ENCODE measurements at places on chromosomes 16 and 17.
A peak's percentile ranks its signal among the peaks of the same experiment; 100 is the strongest.

DNA sequence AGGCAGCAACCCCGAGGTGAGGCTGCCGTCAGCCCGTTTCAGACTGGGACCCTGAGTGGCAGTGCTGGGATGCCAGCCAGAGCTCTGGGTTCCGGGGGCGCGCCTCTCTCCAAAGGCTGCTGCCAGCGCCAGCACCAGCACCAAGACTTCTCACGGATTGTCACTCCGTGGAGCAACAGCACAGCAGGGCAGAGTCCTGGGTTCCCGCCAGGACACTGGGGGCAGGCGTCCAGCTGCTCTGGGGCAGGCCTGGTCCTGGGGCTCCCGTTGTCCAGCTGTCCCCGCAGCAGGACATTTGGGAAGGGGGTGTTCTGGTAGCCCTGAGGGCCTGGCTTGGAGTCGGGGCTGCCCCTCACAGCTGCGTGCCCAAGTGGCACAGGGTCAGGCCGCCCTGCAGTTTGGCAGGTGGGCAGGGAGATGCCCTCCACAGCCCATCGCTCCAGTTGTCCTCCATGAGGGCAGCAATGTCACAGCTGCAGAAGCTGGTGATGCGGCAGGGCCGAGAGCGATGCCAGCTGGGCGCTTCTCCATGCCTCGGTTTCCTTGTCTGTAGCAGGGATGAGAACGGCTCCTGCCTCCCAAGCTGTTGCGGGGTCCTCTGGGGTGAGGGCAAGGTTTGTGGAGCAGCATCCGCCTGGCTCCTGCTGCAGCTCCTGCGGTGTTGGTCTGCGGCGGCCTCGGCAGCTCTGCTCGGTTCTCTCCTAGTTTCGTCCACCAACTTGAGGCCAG, 137.3 kb upstream of the CIBAR2 start:
- H3K4me3 ChIP-seq, result no peak overlapping the region
- DNase-seq, result no peak
- H3K27me3 ChIP-seq, result no peaks in the 10 kb centered on the region
- no peak overlapping the region for H3K27ac ChIP-seq
- H3K36me3 ChIP-seq, result no peaks in the 10 kb centered on the region

GRCh38 chr16:71557299-71557698, 19.6 kb downstream of the TAT start:
- DNase-seq, result no peak
- H3K4me1 ChIP-seq, result no peaks in the 10 kb centered on the region
- no peak overlapping the region for H3K27ac ChIP-seq
- no peaks in the 10 kb centered on the region for H3K36me3 ChIP-seq

DNA sequence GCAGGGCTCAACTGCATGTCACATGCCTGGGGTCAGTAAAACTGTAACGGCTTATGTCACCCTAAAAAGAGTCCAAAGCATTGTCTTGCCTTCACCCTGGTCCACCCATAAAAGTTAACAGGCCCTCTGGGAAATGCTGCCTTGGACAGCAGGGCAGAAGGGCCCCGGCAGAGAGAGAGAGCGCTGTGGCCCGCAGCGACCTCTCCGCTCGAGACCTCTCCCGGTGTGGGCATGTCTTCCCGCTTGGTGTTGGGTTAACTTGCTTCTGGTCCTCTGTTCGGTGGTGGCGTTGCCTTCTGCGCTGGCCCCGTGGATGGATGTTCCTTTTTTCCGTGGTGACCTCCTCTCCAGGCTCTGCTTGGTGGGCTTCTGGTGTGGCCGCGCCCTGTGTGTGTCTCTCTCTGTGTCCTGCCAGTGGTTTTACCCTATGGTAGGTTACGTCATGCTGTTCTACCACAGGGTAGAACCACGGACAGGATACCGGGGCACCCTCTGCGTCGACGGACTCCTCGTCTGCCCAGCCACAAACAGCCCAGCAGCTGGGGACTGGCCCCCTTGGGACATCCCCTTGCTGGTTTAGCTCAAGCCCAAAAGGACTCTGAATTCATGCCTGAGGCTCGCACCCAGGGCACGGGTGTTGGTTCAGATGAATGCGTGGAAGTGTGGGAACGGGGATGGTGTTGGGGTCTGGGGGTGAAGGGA, 18.3 kb upstream of the CLEC18A start:
- no peak overlapping the region for H3K27ac ChIP-seq
- no peaks in the 10 kb centered on the region for H3K4me1 ChIP-seq
- no peak overlapping the region for H3K4me3 ChIP-seq
- H3K27me3 ChIP-seq, result no peaks in the 10 kb centered on the region
- peaks cover 67% of the 10 kb centered on the region for H3K36me3 ChIP-seq

GRCh38 chr17:82859431-82860403, 19.9 kb upstream of the ZNF750 start:
- peak; percentile 77 for DNase-seq
- H3K27ac ChIP-seq, result peak overlapping the region; percentile 71
- H3K36me3 ChIP-seq, result no peaks in the 10 kb centered on the region
- H3K4me3 ChIP-seq, result peak overlapping the region; percentile 27
- H3K4me1 ChIP-seq, result peaks cover 64% of the 10 kb centered on the region
- H3K27me3 ChIP-seq, result no peaks in the 10 kb centered on the region

DNA sequence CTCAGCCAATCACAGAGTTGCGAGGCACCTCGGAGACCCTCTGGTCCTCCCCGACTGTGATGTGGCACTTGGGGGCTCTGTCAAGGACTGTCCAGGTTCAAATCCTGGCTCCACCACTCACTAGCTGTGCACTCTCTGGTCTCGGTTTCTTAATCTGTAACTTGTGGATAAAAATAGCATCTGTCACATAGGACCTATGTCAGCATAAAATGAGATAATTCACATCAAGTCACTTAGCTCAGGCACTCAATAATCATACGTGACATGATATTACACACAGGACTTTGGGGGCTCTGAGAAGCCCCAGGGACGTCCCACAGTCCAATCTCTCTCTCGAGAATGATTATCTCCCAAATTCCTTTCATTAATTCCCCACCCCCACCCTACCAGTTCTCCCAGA, 166.4 kb downstream of the COPRS start:
- DNase-seq, result no peak
- no peaks in the 10 kb centered on the region for H3K4me1 ChIP-seq
- H3K36me3 ChIP-seq, result no peaks in the 10 kb centered on the region
- no peak overlapping the region for H3K27ac ChIP-seq
- no peaks in the 10 kb centered on the region for H3K27me3 ChIP-seq
